GM06990 (cell line): ENCODE measurements at places on chromosomes 2 and 18.

DNA sequence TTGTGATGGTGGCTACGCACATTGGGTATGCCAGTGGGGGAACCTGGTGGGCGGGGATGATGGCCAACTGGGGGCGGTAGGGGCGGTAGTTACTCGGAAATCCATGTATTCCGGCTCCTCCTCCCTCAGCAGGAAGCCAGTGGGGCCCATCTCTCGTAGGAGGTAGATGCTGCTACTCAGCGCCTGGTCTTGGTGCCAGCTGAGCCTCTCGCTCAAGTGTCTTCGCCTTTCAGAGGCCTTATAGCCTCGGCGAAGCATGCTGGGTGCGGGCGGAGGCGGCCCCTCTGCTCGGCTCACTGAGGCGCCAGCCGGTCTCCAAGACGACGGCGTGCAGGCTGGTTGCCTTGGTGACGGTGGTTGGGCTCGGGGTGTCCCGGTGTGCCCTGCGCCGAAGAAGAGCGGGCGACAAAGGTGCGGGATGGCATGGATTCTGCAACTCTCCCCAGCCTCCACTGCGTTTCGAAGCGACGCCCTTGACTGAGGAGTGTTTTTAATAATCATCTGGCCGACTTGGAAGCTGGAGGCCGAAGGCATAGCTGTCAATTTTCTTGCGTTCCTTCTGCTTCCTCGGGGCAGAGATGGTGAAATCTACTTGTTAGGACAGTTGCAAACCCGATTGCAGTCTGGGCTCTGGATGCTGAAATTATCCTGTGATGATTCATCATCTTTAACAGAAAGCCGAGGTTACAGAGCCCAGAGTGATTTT is at the start of gene ZSWIM2:
Gene ZSWIM2 (minus strand): TSS at position 298 of the 706 bp plus-strand sequence. CDS start 40 bp downstream, at position 258.
- DNase-seq, result peak; percentile 67

- no peak for DNase-seq
These were observed 44.0 kb downstream of the ATP6V1C2 start for GRCh38 chr2:10765461-10765860.

DNA sequence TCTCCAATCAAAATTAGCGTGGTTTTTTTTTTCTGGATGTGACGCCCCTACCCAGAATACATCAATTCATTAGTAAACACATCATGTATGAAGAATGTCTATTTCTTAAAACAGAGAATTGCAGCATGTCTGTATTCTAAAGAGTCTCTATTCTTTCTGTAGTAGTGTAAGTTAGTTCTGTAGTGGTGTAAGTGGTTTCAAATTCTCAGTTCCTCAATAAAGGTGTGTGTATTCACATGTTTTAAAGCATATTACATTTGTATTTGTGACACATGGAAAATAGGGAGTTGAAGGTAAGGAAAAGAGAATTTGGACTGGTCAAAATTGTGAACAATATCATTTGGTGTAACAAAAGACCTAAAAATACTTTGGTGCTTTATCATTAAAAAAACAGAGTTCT is 8.0 kb upstream of the GPR75 start:
- DNase-seq, result no peak

GRCh38 chr2:11377928-11378545 is 33.6 kb upstream of the ROCK2 start:
- DNase-seq, result peak; percentile 73

DNA sequence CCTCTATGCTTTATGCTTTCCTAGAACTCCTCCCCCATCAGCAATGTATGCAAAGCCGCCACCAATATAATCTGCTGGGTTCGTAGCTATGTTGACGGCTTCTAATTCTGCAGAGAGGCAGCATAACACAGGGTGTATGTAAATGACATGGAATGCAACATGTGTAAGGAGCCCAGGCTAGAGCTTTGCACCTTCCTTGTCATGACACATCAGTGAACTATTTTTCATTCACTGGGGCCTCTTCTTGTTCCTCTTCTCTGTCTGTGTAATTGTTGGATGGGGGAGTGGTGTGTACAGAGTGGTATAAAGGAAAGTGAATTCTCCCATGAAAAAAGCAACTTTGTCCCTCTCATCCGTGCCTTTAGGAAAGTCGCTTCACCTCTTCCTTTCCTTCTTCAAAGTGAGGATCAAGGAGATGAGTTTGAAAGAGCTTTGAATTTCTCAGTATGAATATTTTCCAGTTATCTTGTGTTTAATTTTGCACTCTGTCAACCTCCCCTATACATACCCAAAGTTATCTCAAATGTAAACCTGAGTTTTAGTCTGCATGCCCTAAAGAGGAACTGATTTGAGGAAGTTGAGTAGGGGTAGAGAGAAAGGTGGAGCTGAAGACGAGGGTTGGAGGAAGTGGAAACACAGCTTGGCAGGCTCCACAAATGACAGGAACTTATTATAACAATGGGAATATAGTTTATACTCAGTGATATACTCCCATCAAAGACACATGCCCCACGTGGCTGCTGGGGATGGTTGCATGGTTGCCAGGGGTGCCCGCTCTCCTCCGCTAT is 74.9 kb upstream of the ARL4C start:
- DNase-seq, result peak; percentile 10

DNA sequence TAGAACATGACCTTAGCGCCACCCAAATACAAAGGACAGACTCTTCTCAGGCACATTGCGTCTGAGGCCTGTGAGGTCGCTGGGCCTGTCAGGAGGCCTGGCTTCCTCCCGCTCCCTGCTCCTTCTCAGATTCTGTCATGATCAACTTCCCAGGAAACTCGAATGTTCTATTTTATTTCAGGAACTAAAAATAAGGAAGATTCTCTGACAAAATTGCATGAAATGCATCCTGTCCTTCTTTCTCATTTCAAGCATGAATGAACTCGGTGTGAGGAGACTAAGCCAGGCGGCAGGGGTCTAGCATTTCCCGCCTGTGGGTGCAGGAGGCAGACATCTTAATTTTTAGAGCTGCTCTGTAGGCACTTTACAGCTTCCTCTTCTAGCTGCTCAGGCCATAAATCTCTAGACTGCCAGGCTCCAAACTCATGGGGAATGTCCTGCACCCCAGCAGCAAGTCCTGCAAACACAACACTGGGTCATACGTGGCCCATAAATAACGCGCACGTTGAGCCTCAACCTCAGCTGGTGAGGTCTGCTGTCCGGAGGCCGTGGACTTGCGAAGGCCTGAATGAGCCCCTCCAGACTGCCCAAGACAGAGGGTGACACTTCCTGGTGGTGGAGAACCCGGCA is 109.7 kb upstream of the ZNF236 start:
- no peak for DNase-seq

DNA sequence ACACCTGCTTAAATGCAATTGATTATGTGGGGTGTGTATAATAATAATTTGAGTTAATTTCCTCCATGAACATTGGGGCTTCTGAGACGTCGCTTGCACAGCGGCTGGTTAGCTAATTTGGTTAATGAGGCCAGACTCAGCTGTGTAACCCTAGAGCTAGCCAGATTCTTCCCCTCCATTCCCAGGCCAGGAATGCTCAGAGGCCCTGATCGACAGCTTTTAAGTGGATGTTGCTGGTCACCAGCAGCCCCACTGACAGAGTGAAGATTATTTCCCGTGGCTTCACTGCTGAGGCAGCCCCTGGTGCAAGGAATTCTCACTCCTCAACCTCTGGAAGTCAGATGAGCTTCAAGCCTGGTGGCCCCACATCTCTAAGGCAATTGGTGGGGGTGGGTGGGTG is 12.4 kb upstream of the EPAS1 start:
- no peak for DNase-seq

DNA sequence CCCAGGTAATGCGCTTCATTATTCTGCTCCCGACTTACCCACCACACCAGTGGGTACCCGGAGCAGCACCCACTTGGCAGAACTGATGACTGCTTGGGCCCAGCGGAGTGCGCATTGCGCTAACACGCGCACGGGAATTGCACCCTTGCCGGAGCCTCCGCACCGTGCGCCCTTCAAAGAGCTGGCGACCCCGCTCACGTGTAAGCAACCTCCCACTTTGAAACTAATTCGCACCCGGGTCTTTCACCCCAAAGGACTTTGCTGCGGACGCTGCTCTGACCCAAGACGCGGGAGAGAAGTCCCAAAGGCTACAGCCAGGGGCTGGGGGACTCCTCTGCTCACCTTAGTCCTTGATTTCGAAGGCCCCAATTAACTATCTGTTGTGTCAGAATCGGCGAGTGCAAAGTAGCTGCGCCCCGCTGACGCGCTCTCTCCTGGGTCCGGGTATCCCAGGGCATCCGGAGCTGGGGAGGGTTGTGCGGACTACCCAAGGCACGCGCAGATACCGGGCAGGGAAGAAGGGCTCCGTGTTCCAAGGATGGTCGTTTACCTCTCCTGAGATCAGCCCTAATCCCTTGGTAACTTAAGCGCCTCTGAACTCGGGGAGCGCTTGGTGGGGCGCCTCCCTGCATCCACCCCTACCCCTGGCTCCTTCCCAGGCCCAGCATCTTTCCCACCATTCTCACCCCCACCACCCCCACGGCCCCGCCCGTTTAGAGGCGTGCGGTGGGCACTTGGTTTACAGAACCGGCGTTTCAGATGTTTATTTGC is 13.1 kb upstream of the SATB2 start:
- DNase-seq, result no peak

GRCh38 chr2:152223977-152224376 is 48.4 kb upstream of the STAM2 start:
- no peak for DNase-seq

- no peak for DNase-seq
These were observed 348.4 kb upstream of the KLHL29 start for GRCh38 chr2:23036629-23037028.

DNA sequence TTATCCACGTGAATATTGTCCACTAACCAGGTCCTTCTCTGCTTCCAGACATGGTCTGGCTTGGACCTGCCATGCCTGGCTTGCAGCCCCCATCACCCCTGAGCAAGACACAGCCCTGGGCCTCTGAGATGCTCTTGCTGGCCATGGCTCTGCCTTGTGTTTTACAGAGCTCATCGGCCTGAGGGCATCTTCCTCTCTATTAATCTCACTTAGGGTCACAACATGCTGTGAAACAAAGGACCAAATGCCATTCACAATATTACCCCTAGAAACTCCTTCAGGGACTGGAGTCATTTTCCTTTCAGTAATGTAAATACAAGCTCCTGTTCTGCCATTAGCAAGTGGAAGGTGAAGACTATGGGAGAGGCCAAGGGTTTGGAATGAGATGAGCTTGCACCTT is 6.8 kb upstream of the TPO start:
- no peak for DNase-seq

DNA sequence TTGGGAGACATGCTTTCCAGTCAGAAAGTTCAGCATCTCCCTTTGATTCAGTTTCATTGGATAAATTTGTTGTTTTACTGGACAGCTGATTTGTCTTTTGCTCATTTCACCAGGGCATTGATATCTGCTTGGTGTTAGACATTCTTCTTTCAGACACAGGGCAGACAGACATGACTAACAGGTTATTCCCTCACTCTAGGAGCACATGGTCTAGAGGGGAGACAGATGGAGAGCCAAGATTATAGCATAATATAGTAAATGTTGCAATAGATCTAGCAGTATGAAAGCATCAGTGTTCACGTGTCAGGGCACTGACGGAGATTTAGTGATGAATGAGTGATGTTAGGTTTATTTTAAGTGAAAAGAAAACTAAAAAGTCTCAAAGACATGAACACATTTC is 187.0 kb upstream of the CYRIA start:
- no peak for DNase-seq

DNA sequence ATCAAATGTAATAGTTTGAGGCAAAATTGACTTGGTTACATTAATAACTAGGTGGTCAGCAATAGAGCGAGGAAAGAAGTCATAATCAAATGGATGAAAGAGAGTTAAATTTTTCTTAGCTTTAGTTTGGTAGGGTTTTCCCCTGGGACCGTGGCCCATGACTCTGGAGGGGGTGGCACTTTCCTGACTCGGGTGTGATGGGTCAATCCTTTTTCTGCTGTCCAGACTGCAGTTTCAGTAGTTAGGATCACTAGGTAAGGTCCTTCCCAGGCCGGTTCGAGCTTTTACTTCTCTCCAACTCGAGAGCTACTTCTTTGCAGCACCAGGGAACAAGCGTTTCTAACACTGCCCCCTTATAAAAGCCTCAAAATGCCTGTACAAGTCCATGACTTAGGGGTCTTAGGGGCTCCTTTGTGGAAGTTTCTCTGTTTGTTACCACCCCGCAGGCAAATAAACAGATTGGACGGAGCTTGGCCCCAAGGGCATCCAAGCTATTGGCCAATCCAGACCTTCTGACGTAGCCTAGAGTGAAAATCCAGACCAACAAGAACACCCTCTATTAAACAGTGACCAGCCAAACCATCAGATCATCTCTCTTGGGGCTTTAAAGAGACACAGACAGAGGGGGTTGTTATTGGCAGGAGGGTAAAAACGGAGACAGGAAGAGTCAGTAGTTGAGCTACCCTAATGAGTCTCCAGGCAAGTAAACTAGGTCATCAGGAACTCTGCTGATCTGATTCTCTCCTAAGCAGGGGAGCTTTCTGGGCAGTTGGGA is 9.4 kb upstream of the CEP68 start:
- DNase-seq, result no peak

- no peak for DNase-seq
These were observed 30.3 kb downstream of the SP3 start for GRCh38 chr2:173934895-173935294.

DNA sequence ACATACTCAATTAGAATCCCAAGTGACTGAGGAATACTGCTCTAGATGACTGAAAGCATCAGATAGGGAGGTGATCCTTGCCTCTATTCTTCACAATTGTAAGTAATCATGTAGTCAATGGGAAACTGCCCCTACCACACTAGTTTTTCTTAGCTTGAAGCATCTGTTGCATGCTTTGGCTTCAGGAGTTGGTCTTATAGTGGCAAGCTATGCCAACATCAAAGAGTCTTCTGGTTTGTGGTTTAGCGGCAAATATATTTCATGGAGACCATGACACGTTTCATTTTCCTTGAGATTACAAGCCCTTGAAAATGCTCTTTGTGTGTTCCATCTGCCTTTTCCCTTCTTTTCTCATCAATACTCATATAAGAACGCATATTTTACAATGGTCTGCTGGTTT is 12.9 kb downstream of the DCC start:
- DNase-seq, result no peak

DNA sequence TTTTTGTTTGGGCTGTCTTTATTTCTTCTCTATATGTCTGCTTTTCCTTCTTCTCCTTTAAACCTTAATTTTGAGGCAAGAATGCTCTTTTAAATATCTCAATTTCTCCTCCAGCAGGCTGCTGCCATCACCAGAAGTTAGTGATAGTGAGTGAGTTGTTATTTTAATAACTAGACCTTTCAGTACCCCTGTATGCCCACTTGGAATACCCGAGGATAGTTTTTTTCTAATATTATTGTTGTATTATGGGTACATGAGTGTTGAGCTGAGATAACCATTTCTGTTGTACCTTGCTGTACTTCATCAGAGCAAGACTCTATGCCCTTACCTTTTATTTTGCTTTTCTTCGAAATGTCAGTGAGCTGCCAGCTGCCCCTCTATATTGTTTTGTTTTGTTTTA is 50.1 kb downstream of the PPM1B start:
- DNase-seq, result no peak

DNA sequence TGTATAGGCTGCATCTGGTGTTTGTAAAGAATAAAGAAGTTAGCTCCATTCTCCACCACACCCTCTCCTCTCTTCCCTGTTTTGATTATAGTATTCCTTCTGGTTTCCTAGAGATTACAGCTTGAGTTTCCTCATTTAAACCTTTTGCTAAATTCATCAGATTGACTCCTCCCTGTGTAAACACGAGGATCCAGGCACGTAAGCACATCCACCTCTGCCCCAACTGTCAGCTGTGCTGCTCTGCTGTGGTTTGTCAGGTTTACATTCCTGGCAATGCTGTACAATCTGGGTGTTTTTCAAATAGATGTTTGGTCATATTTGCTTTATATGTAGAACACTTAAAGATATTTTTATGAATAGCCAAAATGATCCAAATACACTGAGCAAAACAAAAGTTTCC is 302.8 kb downstream of the PTGR3 start:
- no peak for DNase-seq
